ENCODE measurements at places on chromosomes 2 and 18. TPM values are rescaled to one million over a fixed set of nuclear protein-coding genes. Genes with fewer than 3 reads are reported as not detected.

IL1B gene
- total RNA-seq: 1.8 TPM

GCA gene
- 3.4 TPM for total RNA-seq

NCKAP1 gene
- total RNA-seq: 9.2 TPM

POLE4 gene
- total RNA-seq: 32.8 TPM

ALLC gene
- not detected for total RNA-seq

L3MBTL4 gene
- 4.1 TPM for total RNA-seq

PID1 gene
- total RNA-seq: not detected

PCARE gene
- total RNA-seq: not detected

HOXD11 gene
- not detected for total RNA-seq

CHRNG gene
- not detected for total RNA-seq

GULP1 gene
- not detected for total RNA-seq

C2orf78 gene
- total RNA-seq: not detected

CDH2 gene
- 1.4 TPM for total RNA-seq

CDH20 gene
- not detected for total RNA-seq

TMEM178A gene
- not detected for total RNA-seq

CD8B2 gene
- 0.61 TPM for total RNA-seq

CCDC68 gene
- 0.74 TPM for total RNA-seq

PLCL1 gene
- 0.14 TPM for total RNA-seq

ARHGAP25 gene
- total RNA-seq: 121 TPM

RNF181 gene
- 116 TPM for total RNA-seq

ZNF396 gene
- total RNA-seq: 0.52 TPM

HSPE1 gene
- 158 TPM for total RNA-seq

ANKRD62 gene
- not detected for total RNA-seq

PARD6G gene
- total RNA-seq: not detected

VWA3B gene
- not detected for total RNA-seq

ALPP gene
- not detected for total RNA-seq

CPS1 gene
- 0.05 TPM for total RNA-seq

CHN1 gene
- 1.8 TPM for total RNA-seq

MPP4 gene
- not detected for total RNA-seq

CYP27C1 gene
- not detected for total RNA-seq

SERPINB8 gene
- total RNA-seq: 86.0 TPM

ANKRD30B gene
- total RNA-seq: not detected

SLC40A1 gene
- total RNA-seq: 0.10 TPM

SERPINB7 gene
- total RNA-seq: not detected

CHST9 gene
- total RNA-seq: not detected

MBD1 gene
- 129 TPM for total RNA-seq

SCYGR4 gene
- total RNA-seq: not detected

SIGLEC15 gene
- not detected for total RNA-seq

IL1R2 gene
- total RNA-seq: not detected

EN1 gene
- not detected for total RNA-seq

RAB12 gene
- total RNA-seq: 19.1 TPM

DOK1 gene
- 27.4 TPM for total RNA-seq

CFC1 gene
- total RNA-seq: not detected

CRYBA2 gene
- total RNA-seq: not detected

UGT1A3 gene
- total RNA-seq: not detected

RGPD3 gene
- 0.92 TPM for total RNA-seq

TPO gene
- total RNA-seq: not detected

BCL2L11 gene
- total RNA-seq: 26.6 TPM
